Stimulated activated CD8-positive, alpha-beta memory T cell treated with anti-CD3 and anti-CD28 coated beads, Interleukin-12 subunit alpha, Interleukin-12 subunit beta, amount 100 ng/mL, for 1 hour (primary cell): ENCODE measurements at places on chromosomes 16 and 17.

- DNase-seq, result no peak
These were observed 122.3 kb downstream of the MRTFB start for GRCh38 chr16:14193316-14193871.

DNA sequence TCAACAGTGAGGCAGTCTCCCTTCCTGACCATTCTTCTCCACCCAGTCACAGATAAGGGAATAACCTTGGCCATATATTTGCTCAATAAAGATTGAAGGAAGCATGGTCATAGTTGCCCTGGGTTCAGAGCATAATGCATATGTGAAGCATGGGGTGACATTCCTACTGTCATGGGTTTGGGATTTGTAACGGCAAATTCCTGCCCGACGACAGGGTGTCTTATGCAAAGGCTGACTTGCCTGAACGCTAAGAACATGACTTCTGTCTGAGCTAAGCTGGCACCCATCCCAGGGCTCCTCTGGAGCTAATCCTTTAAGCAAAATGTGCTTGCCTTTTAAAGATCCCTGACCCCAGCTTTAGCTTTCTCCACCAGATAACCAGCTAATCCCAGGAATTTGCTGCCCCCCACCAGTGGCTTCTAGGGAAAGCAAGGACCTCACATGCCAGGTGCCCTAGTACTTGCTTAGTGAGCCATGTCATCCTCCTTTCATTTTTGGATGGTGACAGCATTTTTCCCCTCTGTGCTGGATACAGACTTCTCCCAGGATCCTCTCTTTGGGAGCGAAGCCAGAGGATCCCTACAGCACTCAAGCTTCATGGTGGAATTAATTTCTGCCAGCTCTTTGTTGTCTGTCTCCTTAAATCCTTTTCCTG lies 11.7 kb downstream of the SLC7A6OS start:
- no peak for DNase-seq

GRCh38 chr16:23611936-23612335 lies 15.8 kb upstream of the NDUFAB1 start:
- no peak for DNase-seq

- no peak for DNase-seq
These were observed 5.6 kb upstream of the TEX19 start for GRCh38 chr17:82353484-82353883.

DNA sequence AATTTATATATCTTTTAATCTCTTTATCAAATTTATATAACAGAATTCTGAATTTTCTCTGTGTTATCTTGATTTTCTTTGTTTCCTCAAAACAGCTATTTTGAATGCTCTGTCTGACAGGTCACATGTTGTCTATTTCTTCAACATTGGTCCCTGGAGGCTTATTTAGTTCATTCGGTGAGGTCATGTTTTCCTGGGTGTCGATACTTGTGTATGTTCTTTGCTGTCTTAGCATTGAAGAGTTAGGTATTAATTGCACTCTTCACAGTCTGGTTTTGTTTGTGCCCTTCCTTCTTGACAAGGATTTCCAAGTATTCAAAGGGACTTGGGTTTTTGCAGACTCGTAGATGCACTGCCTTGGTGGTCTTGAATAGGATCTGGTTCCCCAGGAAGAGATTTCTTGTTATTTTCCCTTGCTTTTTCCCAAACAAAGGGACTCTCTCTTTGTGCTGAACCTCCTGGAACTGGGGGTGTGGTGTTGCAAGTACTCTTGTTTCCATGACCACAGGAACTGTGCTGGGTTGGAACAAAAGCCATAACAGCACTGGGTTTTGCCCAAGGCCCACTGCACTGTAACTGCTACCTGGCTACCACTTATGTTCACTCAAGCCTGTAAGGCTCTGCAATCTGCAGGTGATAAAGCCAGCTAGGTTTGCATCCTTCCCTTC lies 1483.0 kb downstream of the CDH8 start:
- no peak for DNase-seq

GRCh38 chr16:77790912-77791311 lies 2.5 kb downstream of the VAT1L start:
- no peak for DNase-seq

DNA sequence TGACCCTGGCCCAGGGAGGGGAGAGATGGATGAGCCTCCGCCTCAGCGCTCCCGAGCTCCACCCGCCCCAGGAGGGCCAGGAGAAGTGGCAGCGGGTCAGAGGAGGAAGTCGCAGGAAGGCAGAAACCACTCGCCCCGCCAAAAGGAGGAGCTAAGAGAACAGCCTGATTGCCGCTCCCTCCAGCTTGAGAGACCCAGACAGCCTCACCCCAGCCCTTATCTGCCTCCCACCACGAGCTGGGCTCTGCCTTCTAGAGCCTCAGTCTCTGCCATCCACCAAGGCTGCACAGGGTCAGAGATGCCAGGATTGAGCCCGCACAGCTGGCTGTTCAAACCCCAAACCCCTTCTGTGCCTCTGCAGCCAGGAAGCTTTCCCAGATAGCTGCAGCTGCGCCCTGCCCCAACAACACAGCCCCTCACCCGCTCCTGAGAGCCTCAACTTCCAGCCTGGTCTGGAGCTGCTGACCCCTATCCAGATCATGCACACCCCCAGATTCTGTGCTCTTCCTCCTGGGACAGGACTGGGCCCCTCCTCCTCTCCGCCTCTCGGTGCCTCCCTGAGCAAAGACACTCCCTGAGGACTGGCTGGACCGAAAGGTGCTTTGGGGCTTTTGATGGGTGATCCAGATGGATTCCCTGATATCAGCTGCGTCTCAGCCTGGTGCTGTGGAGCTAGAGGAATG lies 1.0 kb upstream of the ATP2A3 start:
- peak; percentile 52 for DNase-seq

DNA sequence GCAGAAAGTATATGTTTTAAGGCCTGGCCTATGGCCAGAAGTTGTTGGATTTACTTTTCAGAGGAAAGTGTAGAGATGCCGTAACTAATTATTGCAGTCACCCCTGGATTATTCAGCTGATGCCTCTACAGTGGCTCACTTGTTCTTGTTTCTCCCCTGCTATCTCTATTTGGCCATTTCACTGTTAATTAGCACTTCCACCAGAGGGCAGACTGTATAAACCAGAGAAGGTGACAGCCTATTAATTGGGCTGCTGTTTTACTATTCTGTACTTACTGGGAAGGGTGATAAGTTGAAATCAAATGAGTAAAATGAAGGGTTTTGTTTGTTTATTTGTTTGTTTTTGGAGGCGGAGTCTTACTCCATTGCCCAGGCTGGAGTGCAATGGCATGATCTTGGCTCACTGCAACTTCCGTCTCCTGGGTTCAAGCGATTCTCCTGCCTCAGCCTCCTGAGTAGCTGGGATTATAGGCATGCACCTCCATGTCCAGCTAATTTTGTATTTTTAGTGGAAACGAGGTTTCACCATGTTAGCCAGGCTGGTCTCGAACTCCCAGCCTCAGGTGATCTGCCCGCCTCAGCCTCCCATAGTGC lies 66.0 kb downstream of the CDK12 start:
- no peak for DNase-seq

DNA sequence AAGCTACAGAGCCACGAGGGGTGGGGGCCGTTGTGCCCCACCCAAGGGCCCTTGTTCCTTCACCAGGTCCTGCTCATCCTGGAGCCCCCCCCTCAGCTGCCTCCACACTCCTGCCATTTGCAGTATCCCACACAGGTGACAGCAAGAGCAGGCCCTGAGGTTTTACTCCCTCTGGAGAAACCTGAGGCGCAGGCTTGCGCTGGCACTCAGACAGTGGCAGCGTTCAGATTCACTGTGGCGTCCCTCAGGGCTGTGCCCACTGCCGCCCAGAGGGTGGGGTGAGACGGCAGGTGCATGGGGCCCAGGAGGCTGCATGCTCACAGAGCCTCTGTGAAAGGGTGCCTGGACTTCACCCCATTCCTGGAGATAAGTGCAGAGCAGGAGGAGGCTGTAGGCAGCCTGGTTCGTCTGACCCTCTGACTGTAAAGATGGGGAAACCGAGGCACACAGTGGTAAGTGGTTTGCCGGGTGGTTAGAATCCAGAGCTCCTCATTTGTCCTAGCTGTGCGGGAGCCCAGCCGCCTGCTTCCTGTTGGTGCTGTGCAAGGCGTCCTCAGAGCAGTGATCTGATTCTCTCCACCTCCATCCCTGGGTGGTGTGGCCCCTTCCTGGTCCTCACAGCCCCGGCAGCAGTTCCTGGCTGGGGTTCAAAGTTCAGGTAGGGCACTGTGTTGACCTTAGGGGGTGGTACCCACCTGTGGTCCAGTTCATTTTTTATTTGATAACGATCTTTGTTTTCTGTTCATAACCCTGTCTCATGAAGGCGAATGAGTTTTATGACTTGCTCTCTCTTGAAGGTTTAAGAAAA lies 1.6 kb downstream of the SPIRE2 start:
- DNase-seq, result no peak

GRCh38 chr17:70288540-70289290 lies 119.4 kb downstream of the KCNJ2 start:
- no peak for DNase-seq

DNA sequence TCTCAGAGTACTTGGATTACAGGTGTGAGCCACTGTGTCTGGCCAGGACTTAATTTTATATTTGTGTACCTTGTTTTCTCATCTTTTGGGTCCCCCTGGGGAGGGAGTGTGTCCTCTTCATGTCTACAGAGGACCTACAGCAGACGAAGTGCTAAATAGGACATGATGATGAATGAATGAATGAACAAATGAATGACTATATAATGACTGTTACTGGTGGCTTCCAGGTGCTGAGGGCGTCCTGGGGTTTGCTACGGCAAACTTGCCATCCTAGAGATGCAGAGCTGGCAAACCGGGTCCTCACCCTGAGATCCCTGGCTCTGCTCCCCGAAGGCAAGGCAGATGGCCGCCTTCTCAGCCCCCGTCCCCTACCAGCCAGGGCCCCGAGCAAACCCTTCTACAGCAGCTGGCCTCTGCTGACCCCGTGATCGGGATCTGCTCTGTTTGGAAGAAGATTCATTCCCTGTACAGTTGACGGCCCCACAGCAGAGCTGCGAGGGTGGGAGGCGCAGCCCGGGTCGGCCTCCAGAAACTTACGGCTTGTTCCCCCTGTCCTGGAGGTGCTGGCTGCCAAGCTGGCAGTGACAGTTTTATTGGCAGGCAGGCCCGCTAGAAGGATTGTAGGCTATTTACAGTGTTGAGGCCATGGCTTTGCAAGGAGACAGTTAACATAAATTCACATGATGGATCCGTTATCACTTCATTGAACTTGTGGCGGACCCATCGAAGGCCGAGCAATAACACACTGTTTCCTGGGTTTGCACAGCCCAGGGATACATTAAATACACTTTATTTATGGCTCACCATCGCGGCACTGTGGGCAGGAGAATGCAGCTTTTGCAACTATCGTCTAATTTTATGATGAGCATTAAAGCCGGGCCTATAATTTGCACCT lies 197.7 kb upstream of the GSE1 start:
- DNase-seq, result no peak

GRCh38 chr16:50462793-50463507 lies 85.2 kb upstream of the NKD1 start:
- no peak for DNase-seq

DNA sequence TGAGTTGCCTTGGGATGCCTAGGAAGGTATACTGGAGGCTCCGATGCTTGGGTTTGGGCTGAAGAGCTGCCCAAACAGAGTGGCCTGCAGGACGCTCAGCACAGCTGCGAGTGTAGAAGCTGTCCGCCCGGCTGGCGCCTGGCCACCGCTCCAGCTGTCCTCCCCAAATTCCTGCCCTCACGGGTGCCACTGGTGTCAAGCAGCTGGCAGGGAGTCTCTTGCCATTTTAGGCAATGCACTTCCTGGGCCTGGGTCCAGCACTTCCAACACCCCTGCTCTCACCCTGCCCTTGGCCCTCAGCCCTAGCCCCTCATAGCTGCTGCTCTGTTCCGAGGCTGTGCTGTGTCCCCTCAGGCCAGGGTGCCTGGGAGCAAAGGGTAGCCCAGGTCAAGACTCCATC lies 5.2 kb upstream of the PKMYT1 start:
- DNase-seq, result no peak

DNA sequence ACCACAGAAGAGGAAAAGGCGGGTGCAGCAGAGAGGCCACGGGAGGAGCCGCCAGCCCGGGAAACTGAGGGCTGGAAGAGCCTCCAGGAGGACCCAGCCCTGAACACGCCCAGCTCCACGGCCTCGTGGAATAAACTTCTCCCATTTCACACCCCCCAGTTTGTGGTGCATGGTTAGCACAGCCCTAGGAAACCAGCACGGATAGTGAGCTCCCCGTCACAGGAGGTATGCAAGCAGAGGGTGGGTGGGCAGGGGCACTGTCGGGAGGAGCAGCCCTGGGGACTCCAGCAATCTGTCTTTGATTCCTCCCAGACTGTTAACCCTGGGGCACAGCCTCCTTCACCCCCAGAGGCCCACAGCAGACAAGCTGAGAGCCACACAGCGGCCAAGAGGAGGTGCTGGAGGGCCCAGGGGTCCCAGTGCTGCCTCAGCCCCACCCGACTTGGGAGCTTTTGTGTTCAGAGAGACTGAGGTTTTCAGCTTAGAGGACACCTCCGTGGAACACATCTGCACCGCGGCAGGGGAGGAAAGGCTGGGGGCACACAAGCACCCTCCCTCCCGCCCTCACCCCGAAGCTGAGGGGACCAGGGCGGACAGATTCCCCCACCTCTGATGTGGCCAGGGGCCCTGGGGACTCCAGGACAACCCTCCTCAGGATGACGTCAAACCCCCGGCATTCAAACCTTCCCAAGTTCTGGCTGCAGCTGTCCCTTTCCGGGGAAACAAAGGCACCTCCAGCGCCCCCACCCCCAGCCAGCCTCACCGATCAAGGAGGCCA lies 1.7 kb upstream of the IL17C start:
- DNase-seq, result no peak

DNA sequence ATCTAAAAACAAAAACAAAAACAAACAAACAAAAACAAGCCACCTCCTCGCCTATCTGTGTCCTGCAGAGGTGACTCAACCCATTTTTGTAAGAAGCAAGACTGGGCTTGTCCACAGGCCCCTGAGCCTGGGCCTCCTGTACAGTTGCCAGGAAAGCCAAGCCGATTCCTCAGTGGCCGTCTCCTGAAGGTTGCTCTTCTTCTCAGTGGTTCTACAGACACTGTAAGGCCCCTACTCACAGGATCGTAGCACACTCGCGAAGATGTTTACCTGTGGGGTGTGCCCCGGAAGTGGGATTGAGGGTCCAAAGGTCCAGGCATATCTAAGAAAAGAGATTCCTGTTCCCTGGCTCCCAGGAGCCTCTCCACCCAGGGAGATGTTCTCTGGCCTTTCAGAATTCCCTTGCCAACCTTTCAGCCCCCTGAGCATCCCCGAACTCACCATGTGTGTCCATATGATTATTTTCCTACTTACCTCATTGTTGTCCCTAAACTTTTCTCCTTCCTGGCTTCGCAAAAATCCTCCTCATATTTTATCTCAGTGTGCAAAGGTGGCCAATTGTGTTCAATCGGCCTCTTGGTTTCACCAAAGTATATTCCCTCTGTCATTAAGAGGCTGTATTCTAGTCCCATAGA lies 7.5 kb upstream of the CES3 start:
- DNase-seq, result no peak

- DNase-seq, result no peak
These were observed 36.8 kb downstream of the WDR45B start for GRCh38 chr17:82611140-82612058.

- no peak for DNase-seq
These were observed 2.7 kb downstream of the TXNDC17 start for GRCh38 chr17:6643451-6644125.
